ENCODE measurements at places on chromosomes 2 and 18.

- DNase-seq, result no peak
These were observed 10.5 kb upstream of the CYP26B1 start for GRCh38 chr2:72157871-72158771.

GRCh38 chr2:161873707-161874106 lies 200.3 kb downstream of the DPP4 start:
- DNase-seq, result no peak

GRCh38 chr2:60058781-60059180 lies 494.7 kb downstream of the BCL11A start:
- DNase-seq, result no peak

DNA sequence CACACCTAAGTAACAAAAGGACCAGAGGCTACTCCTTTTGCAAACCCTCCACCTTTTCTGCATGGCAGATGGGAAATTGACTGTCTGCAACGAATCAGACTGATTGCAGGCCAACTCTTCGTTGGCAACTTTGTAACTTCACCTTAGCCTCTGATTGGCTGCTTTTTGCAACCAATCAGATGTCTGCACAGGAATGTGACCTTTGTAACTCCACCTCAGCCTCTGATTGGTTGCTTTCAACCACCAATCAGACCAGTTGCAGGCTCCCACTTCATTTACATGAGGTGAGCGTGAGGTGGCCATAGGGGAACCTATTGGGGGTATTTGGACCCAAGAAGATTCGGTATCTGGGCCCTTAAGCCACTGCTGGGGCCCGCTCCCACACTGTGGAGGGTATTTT lies 209.0 kb downstream of the EN1 start:
- DNase-seq, result no peak

- no peak for DNase-seq
These were observed 68.1 kb upstream of the SPRED2 start for GRCh38 chr2:65500310-65501040.

GRCh38 chr2:234448506-234449184 lies 48.2 kb downstream of the ARL4C start:
- no peak for DNase-seq

- no peak for DNase-seq
These were observed 308.3 kb upstream of the EPAS1 start for GRCh38 chr2:45988879-45989278.

DNA sequence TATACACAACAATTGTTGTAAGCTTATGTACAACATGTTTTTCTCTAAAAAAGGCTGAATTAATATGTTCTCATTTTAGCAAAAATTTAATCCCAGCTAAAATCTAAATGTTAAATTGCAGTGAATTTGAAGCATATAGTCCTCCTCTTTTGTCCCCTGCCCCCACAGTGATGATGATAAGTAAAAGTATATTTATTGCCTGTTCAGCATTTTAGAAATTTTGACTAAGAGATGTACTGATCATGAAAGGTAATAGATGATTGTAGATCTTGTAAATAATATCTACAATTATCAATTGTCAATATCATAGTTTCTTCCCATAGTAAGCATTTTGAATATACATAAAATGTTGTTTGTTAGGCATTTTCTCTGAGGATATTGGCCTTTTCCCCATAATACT lies 113.9 kb downstream of the AGPS start:
- DNase-seq, result no peak

GRCh38 chr2:62140426-62141141 lies 55.3 kb upstream of the B3GNT2 start:
- DNase-seq, result no peak
